ENCODE measurements at places on chromosomes 2 and 18.
A peak's percentile ranks its signal among the peaks of the same experiment; 100 is the strongest.

DNA sequence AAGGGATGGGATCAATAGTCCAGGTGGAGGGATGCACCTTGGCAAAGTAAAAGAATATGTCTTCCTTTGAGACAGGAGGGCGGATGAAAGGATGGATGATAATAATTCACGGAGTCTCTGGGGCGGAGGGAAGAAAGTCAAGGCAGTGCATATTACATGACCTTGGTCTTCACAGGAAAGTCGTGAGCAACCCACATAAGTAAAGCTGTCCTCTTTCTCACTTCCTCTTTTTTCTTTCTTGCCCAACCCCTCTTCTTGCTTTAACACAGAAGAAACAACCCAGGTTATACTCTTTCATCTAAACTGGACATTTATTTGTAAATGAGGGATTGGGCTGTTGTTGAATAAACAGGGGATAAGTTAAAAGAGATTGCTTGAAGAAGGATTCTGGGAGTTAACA, 168.7 kb upstream of the SKOR2 start:
- DNase-seq, result no peak

GRCh38 chr2:239929504-239929903, 95.6 kb downstream of the NDUFA10 start:
- DNase-seq, result no peak

- no peak for DNase-seq
Observed at GRCh38 chr2:186683341-186683740, 10.5 kb upstream of the FAM171B start.

DNA sequence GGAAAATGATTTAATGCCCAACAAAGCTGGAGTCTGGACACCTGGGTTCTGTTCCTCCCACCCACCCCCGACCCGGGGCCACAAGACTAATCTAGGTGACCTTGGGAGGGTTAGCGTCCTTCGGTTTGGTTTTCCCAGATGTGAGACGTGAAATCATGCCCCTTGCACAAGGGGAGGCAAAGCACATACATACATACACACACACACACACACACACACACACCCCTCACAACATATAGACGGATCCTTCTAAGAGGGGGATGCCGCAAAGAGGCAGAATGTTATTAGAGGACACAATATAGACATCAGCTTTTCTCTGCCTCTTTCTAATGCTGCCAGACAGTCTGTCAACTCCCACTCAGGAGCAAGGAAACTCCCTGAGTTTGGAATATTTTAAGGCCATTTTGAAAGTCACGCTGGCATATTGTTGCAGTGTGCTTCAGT, 616 bp upstream of the RBMS1 start:
- DNase-seq, result no peak

GRCh38 chr2:186347472-186347871, 138.6 kb upstream of the ZC3H15 start:
- DNase-seq, result peak; percentile 25

DNA sequence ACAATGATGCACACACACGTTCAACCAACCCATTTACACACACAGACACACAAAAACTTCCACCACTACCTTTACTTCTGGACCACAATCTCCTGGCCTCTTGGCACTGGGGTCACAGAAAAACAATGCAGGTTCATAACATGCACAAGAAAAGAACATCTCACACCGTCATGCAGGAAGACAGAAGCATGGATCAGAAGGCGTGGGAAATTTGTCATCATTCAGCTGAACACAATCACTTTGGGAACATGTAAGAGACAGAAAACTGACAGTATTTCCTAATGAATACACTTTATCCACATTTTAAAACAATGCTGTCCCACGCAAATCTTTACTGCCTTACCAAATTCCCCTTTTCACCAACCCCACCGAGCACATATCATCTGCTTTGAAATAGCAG, 501.9 kb upstream of the KLHL29 start:
- DNase-seq, result no peak

DNA sequence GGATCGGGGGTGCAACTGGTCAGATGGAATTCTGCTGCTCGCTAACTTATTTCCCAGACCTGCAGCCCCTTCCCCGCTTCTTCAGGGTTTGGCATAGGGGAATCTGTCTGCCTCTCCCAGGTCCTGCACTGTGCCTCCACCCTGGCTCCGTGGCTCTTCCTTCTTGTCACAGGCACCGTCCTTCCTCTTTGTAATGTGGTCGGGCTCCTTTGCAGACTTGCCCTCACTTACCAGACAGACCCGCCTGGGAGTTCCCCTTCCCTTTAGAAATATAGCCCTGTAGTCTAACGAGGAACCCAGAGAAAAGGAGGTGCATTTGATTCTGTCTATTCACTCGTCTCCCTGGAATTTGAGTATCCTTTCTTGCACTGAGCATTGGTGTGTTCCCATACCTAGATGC, 63.9 kb upstream of the PAX8 start:
- DNase-seq, result no peak

DNA sequence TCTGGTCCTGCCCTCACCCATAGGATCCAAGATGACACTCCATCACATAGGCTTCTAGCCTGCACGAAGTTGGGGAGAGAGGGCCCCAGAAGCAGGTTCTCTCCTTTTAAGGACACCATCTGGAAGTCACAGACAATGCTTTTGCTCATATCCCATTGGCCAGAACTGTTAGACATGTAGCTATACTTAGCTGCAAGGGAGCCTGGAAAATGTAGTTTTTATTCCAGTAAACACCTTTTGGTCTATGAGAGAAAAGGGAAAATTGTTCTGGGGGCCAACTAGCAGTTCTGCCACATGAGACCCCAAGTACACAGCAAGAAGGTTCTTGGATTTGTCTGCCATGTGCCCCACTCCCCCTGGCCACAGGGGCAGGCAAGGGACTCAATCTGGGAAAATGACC, 206.1 kb downstream of the ZFP36L2 start:
- no peak for DNase-seq

DNA sequence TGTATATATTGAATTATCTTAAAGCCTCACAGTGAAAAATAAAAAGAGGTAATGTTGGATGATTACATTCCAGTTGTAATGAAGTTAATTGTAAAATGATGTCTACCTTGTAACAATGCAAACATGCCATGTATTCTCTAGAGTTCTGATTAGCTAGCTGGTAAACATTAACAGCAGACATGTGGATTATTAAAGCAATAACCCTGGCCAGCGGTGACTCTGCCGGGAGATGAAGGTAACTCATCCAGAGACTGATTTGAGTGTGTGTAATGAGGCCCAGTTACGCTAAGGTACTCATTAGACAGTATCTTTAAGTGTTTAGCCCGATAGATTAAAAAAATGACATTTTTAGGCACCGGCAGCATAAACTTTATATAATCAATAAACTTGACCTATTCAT, 79.6 kb upstream of the REV1 start:
- DNase-seq, result no peak

DNA sequence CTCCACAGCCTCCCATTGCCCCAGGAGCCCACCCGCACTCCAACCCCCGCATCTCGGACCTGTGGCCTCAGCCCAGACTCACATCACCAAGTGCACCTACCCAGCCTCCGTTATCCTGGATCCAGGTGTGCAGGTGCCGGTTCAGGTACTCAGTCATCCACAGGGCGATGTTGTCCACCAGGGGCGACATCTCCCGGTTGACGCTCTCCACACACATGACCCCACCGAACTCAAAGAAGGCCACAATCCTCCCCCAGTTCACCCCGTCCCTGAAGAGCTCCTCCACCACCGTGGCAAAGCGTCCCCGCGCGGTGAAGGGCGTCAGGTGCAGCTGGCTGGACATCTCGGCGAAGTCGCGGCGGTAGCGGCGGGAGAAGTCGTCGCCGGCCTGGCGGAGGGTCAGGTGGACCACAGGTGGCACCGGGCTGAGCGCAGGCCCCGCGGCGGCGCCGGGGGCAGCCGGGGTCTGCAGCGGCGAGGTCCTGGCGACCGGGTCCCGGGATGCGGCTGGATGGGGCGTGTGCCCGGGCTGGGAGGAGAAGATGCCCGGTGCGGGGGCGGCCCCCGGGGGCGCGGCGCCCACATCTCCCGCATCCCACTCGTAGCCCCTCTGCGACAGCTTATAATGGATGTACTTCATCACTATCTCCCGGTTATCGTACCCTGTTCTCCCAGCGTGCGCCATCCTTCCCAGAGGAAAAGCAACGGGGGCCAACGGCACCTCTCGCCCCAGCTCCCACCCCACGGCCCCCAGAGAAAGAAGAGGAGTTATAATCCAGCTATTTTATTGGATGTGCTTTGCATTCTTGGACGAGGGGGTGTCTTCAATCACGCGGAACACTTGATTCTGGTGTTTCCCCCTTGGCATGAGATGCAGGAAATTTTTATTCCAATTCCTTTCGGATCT, 1.3 kb downstream of the BCL2 start:
- DNase-seq, result peak; percentile 79

DNA sequence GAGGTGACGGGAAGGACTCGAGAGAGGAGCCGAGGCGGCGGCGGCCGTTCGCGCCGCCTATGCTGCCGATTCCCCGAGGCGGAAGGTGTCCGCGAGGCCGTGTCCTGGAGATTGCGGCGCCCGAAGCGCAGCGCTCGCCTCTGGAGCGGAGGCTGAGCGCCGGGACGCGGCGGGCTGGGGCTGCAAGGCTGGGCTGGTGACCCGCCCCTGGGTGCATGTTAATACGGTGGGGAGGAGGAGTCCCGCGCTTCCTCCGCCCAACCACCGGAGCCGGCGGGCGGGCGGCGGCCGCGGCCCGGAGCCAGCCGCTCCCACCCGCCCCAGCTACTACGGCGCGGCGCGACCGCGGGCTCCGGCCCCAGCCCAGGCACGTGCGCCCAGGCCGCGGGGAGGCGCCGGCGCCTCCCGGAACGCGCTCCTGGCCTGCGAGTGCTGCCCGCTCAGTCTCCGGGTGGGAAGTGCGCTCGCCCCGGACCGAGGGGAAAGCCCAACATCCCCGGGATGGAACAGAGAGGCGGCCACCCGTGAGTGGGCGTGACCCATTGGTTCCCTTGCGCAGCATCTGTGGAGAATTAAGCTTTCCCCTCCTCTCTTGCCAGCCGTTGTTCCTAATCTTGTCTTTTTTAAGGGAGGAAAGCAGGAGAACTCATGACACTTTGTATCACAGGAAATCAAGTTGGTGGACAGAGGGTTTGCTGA, at the start of gene DLGAP1:
TSS of gene DLGAP1 (minus strand) at position 195 of the 699 bp plus-strand sequence.
- peak; percentile 49 for DNase-seq

- DNase-seq, result no peak
Observed at GRCh38 chr2:61639721-61640120, 101.6 kb upstream of the XPO1 start.

DNA sequence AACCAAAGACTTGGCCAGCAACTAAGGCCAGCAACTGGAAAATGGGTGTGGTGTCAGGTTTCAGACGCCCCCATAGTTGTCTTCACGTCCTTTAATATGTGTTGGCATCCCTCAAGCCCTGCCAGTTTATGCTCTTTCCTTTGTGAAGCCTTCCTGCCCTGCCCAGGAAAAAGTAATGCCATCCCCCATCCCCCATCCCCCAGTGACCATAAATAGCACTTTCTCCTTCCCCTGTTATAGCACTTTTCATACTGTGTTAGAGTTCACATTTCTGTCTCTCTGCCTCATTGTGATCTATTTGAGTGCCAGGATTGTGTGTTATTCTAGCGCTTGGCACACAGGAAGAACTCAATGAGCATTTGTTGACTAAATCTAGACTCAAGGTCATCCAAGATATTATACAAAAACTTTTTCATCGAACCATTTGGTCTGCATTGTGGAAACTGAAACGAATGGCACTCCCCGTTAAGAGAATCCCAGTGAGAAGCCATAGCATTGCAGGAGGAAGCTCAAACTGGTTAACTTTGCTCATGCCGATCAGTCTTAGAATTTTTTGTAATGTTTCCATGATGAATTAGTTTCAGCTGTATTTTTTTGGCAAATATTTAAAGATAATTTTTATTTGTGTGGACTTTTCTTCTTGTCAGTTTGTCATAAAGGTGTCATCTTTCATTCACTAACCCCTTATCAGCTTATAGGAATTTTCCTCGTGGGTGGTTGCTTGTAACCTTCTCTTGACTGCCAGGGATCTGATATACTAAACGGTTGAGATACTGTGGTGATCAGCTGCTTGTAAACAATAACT, 15.7 kb downstream of the CRIM1 start:
- DNase-seq, result no peak

GRCh38 chr18:49677762-49678413, 116.0 kb downstream of the LIPG start:
- no peak for DNase-seq

GRCh38 chr18:46554406-46555080, 102.5 kb downstream of the LOXHD1 start:
- no peak for DNase-seq

DNA sequence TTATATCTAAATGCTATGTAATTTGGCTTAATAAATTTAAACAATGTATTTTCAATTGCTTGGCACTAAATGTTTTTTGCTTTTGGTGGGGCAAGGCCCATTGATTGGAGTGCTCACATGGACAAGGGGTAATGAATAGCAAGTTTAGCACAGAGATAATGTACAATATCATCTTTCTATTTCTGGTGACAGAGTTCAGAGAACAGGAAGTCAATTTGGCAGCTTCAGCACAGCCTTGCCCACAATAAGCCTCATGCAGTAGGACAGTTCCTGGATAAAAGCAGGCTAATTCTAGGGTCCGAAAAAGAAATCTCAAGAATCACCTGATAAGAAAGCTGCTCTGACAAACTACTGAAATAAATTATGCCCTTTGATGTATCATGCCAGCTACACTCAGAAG, 443.9 kb upstream of the FSHR start:
- no peak for DNase-seq

- no peak for DNase-seq
Observed at GRCh38 chr2:85560812-85561279, 447 bp downstream of the GGCX start.

DNA sequence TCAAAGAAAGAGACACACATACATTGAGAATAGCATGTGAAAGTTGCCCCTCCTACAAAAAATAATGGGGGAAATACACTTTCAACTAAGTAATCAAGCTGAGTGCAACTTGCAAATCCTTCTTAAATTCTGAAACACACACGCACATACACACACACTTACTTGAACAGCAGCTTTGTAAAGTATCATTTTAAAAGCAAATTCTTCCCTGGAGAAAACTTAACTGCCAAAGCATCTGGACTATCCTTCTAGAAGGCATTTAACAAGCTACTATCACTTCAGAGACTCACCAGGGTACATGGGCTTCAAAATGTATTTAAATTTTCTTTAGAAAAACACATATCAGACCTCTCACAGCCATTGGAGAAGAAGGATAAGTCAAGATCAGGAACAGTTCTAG, 15.3 kb downstream of the GAREM1 start:
- DNase-seq, result no peak

DNA sequence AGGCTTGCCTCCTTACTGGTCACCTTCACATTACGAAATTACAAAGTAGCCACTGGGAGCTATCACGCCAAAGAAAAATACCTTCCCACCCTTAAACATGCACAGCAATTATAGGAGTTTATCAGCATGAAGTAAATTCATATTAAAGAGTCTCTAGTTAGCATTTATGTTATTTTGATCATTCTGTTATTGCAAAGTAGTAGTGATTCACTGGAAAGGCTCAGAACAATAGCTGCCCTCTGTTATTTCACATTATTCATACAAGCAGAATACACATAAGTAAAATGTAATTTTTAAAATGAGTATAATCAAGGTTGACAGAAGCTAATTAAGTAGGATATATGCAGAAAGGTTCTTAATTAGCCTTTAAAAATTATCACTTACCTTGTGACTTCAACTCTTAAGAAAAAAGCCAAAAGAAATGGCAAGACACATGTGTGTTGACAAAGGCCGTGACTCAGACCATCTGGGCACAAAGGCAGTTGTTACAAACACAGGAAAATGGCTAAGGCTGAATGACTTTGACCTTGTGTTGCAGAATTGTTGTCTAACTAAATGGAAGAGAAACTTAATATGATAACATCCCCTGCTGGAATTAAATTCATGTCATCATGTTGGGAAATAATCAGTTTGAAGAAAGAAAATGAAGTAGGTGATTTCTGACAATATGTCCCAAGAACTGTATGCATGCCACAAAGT, 108.3 kb downstream of the ARL6IP6 start:
- DNase-seq, result no peak

Measured in SK-N-SH (cell line).